ENCODE measurements at places on chromosomes 16 and 17.
A peak's percentile ranks its signal among the peaks of the same experiment; 100 is the strongest.

DNA sequence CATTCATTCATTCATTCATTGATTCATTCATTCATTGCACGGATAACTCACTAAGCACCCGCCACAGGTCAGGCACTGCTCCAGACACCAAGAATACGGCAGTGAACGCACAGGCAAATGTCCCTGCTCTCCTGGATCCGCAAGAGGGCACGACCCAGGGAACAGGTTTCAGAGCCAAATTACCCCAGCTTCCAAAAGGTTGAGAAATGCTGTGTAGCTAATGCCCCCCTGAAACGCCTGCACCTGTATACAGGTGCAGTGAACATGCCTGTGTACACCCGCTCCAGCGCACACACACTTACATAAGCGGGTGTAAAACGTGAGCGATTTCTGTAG lies 9.6 kb upstream of the UBE2I start:
- no peak for DNase-seq

DNA sequence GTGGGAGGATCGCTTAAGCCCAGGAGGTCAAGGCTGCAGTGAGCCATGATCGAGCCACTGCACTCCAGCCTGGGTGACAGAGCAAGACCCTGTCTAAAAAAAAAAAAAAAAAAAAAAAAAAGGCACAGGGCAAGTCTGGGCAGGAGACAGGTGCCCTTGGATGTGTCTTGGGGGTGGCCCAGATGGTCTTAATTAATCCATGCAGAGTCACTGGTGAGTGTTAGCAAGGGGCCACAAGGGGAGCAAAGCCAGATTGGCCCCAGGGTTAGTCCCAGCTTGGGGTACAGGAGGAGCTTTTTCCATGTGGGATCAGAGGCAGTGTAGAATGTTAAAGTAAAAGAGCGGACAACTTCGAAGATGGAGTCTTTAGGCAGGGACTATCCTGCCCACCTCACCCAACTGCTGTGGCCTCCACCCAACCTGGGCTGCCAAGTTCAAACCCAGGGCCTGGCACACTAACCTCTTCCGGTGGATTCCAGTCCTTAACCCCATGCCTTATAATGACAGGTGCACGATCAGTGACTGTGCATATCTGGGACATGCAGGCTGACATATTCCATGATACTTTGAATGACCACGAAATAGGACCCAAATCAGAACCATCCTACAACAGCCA lies 32.2 kb upstream of the MFSD6L start:
- DNase-seq, result no peak

DNA sequence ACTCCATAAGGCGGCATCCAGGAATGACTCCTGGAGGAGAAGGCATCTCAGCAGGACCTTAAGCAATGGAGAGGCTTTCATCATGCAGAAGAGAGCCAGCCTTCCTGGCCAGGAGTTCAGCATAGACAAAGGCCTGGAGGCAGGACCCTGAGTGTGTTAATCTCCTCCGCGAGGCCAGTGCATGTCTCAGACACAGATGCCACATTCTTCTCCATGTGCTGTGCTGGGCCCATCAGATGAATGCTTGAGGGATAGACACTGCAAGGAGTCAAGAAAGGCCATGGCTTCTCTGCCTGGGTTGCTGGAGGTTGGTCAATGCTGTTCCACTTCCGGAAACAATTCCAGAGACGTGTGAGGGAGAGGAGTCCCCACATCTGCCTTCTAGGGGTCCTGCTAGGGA lies 147.5 kb downstream of the IRX5 start:
- DNase-seq, result no peak

GRCh38 chr17:57639381-57639780 lies 105.7 kb downstream of the CCDC182 start:
- no peak for DNase-seq

GRCh38 chr16:305916-306626 lies 23.1 kb downstream of the PDIA2 start:
- DNase-seq, result no peak

GRCh38 chr17:73795730-73796129 lies 151.5 kb upstream of the SDK2 start:
- no peak for DNase-seq

- no peak for DNase-seq
Observed at GRCh38 chr17:28346199-28346580, 10.6 kb downstream of the TNFAIP1 start.

- DNase-seq, result no peak
Observed at GRCh38 chr17:6346986-6347385, 87.9 kb downstream of the AIPL1 start.

DNA sequence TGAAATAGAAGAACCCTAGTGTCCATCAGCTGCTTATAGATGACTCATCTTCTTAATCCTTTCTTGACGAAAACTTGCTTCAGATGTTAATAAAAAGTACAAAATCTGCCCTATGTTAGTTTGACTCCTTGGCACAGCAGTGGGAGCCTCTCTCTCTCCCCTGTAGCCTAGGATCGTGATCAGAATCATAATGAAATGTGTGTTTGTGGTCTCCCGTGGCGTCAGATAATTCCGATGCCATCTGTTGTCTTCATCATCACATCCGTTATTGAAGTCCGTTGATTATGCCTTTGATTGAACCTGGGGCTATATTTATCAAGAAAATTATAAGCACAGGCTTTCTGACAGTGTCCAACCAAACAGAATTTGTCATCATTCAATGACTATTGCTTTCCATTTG lies 102.5 kb downstream of the BMERB1 start:
- DNase-seq, result no peak

GRCh38 chr16:26667307-26667706 lies 399.4 kb upstream of the C16orf82 start:
- no peak for DNase-seq

GRCh38 chr16:3659251-3659650 lies 4.8 kb downstream of the DNASE1 start:
- no peak for DNase-seq

GRCh38 chr17:32976131-32976530 lies 15.5 kb upstream of the SPACA3 start:
- DNase-seq, result no peak

DNA sequence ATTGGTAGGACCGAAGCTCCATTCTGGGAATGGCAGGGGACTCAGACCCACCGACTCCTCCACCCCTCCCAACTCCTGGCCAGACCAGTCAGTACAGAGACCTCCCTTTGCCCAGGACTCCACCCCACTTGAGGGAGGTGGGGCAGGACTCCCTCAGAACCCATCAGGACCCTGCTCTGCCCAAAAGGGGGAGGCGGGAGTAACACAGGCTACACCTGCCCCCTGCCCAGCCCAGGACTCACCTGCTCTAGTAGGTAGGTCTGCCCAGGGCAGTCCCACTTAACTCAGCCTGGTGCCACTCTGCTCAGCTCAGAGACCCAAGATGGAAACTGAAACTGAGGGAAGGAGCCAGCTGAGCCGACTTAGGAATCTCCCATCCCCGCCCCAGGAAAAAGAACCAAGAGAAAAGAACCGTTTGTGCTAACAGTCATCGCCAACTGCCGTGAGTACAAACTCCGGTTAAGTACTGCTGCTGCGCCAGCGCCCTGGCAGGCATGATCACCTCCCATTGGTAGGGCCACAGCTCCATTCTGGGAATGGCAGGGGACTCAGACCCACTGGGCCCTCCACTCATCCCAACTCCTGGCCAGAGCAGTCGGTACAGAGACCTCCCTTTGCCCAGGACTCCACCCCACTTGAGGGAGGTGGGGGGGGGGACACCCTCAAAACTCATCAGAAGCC lies 503 bp downstream of the DHX58 start:
- peak; percentile 38 for DNase-seq

DNA sequence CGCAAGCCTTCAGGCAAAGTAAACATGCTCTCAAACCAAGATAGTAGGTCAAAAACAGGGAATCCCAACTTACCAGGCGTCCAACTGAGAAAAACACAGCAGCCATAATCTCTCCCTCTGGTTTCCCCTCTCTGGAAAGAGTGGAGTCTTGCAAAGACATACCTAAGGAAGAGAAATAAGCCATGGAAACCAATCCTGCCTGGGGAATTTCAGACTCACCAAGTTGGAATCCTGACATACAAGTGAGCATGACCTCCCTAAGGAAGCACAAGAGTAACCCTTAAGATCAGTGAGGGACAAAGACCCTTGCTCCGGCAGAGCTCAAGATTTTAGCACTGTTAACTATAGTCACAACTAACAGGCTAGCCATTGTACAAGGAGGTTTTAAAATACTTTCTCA lies 4.1 kb downstream of the ZNF624 start:
- no peak for DNase-seq

DNA sequence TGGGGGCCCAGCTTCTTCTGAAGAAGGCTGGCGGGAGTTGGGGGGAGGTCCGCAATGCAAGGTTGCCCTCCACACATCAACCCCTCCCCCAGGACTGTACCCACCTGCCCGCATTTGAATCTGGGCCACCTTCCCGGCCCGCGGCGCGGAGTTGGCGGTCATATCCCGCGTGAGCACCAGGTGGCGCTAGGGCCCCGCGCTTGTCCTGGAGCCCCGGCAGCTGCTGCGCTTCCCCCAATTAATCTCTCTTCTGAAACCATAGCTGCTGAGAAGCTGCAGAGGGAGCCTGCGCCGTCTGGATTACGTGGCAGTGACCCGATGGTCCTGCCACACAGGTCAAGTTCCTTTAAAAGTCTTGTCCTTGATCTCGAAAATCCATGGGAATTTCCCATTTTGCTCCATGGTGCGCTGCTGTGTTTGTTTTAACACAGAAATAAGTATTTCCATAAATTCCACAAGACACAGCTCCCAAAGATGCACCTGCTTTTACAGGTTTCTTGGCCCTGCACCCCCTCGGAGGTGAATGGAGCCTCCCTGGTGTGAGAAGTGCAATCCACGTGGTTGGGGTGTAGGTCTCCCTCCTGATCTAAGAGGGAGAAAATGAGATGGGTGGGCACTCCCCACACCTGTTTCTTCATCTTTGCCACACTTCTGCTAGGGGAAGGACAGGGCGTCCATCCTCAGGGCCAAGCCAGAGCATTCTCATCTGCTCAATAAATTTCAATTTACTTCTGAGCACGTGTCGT lies 22.1 kb downstream of the COX4I1 start:
- DNase-seq, result peak; percentile 74

GRCh38 chr17:41015454-41015853 lies 6.5 kb upstream of the KRTAP3-1 start:
- DNase-seq, result no peak

- peak; percentile 41 for DNase-seq
Observed at GRCh38 chr17:80970044-80970761, 21.4 kb upstream of the CHMP6 start.

DNA sequence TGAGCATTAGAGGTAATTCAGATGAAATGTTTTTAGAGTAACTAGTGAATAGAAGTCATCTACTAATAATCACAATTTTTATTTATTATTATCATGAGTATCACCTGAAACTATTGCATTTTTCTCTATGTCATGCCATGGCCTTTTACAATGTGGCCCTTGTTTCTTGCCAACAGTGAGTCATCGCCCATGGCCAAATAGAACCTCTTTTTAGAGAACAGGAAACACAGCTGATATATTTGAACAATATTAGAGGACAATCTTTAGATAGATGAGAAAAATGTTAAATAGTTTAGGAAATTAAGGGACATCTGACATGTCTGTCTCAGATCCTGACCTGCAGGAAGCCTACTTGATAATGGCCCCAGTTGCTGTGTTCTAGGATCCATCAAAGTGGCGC lies 1584.4 kb upstream of the GOT2 start:
- DNase-seq, result no peak

GRCh38 chr17:48148854-48149786 lies 41.6 kb downstream of the SNX11 start:
- DNase-seq, result no peak

DNA sequence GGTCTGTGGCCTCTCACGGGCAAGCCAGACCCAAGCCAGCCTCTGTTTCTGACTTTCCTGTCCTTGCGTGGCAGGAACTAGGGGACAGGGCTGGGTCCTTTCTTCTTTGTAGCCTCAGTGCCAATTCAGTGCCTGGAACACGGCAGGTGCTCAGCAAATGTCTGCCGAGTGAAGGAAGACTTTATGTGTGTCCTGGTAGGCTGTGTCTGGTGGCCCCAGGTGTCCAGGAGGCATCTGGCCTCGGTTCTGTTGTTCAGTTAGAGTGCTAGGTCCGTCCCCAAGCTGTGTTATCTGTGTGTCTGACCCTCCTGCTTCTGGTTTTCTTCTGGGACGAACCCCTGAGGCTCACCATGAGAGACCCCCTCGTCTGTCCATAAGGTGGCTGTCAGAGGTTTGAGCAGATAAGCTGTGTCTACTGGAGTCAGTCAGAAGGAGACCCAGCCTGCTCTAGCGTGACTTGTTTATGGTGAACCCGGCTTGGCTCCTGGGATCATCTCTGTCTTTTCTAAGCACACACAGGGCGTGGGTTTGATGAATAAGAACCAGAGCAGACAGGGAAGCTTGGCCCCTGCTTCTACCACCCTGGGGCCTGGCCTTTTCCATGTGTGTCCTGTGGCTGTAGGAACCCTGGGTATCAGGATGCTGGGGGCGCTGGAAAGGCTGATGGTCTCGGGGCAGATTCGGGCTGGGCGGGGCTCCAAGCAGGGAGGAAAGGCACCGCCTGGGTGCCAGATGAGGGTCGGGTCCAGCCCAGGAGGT lies 39.3 kb downstream of the ENGASE start:
- DNase-seq, result no peak

DNA sequence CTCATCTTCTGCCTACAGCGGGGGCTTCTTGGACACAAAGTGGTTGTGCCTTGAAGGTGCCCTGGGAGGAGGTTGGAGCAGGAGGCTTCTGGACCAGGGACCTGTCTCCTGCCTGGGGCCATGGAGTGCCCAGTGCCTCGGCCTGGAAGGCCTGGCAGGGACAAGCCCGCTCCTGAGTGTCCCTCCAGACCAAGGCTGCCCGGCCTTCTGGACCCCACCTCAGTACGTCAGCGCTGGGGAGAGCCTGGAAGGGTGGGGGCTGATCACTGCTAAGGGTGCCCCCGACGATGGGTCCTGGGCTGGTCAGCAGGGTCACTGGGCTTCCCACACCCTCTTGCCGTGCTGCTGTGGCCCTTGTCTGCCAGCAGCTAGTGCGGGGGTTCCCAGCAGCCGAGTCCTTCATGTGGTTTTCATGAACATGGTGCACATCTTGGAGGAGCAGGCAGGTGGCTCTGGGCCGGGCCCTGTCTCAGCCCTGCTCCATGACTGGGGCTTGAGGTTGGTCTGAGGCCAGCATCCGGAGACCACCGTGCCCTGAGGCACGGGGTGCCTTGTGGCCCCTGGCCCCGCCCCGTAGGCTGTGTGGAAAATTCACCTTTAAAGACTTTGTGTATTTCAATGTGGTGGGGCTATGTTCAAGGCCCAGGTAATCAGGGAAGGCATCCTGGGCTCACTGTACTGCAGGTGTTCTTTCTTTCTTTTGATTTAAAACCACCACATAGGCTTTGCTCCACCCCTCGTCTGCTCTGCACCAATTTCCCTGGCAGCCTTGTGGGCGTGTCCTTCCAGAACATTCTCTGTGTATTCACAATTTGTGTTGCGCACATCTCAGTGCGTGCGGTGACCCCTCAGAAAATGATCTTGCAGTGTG lies 22.4 kb downstream of the MGRN1 start:
- no peak for DNase-seq

DNA sequence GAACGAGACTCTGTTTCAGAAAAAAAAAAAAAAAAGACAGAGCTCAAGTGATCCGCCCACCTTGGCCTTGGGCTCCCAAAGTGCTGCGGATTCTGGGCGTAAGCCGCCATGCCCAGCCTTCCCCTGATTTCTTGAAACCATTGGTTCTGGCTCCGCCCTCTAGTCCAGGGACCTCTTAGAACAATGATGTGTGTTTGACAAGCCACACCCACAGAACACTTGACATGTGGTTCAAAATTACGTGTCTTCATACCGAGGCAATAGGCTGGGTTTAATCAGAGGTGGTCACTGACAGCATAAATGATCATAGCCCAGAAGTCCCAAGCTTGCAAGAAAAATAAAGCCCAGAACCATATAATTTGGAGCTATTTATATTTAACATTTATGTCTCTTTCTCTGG lies 23.0 kb downstream of the KNOP1 start:
- no peak for DNase-seq

GRCh38 chr16:30692396-30693064 lies 6.4 kb upstream of the SRCAP start:
- no peak for DNase-seq

GRCh38 chr16:25509456-25509855 lies 182.3 kb upstream of the HS3ST4 start:
- no peak for DNase-seq
